ENCODE measurements at places on chromosomes 2 and 18.

- no peak for DNase-seq
Measured at GRCh38 chr2:140604788-140605187, 1526.0 kb downstream of the LRP1B start.

- no peak for DNase-seq
Measured at GRCh38 chr2:176122052-176122682, 352 bp upstream of the HOXD9 start.

GRCh38 chr2:121804997-121805765 is 49.7 kb downstream of the TSN start:
- no peak for DNase-seq

- DNase-seq: no peak
Measured at GRCh38 chr2:195532628-195533271, 124.3 kb upstream of the SLC39A10 start.

GRCh38 chr2:197307236-197307932 is 3.2 kb downstream of the ANKRD44 start:
- no peak for DNase-seq

DNA sequence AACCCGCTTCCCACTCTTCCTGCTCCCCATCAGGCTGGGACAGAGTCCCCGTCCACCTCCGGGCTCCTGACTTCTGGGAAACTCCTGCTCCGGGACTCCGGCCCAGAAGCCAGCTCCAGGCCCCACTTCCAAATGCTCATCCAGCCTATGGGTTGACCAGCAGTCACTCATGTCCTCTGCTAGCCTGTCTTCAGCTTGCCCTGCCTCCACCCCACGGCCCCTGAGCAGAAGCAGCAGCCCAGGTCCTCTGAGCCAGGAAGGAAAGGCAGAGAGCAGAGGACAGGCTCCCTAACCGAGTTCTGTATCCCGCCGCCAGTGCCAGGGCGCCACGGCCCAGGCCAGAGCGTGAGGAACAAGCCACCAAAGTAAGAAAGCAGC is 86.4 kb upstream of the ID2 start:
- no peak for DNase-seq

DNA sequence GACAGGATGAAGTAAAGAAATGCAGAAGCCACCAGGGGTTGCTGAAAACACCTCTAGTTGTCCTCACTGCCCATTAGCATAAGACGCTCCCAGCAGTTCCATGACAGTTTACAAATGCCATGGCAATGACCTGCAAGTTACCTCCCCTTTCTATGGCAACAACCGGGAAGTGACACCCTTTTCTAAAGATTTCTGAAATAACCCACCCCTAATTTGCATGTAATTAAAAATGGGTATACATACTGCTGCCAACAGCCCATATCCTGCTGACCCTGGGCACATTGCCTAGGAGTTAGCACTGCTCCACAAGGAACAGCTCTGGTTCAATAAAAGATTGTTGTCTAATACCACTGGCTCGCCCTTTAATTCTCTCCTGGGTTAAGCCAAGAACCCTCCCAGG is 178.3 kb upstream of the LRATD1 start:
- no peak for DNase-seq

DNA sequence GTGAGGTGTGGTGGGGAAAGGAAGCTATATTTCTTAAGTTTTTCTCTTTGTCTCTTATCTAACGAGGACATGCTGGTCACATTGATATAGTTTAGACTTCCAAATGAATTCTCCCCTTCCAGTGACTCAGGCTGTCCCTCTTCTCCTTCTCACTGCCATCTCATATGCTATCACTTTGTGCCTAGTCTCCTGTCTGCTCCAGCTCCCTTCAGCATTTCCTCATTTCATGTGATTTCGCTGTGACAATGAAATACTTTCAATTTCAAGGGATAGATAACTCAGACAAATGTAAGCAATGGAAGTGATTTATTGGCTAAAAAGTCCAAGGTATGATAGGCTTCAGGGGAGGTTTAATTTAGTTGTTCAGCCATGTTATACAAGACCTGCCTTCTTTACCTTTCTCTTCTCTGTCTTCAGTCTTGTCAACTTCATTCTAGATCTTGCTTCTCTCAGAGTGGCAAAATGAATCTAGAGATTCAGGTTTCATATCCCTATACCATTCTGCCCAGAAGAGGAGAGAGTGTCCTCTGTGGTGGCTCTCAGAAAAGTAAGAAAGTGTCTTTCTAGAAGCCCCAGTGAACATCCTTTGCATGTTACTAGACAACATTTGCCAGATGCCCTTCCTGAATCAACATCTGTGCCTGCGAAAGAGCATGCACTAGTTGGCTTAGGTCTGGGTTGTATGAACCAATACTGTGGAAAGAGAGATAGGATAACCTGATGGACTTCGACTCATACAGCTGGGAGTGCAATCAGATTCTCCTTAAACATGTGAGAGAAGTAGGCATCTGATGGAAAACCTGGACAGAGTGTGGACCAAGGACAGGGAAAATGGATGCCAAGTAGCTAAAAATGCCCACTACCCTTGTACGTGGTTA is 29.9 kb upstream of the GPR155 start:
- DNase-seq: no peak

- peak; percentile 52 for DNase-seq
Measured at GRCh38 chr18:63292831-63293683, 26.5 kb downstream of the BCL2 start.

GRCh38 chr18:75829091-75829490 is 401.6 kb upstream of the SMIM21 start:
- no peak for DNase-seq

DNA sequence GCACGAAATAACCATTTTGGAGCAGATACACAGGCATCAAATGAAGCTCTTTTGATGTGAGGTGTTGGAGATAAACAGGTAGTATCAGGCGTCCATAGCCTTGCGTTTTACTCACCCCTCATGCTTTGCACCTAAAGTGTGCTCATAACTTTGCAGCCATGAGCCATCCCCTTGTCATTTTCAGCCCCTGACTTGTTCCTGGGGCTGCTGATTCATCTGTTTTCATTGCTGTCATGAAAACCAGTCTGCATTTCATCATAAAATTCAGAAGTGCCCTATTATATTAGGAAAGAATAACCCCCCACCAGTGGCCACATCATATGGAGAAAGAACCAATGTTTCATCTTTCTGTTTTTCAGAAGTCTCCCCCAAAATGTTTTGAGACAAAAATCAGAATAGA is 329.7 kb upstream of the NRP2 start:
- DNase-seq: no peak

- DNase-seq: no peak
Measured at GRCh38 chr2:138897274-138897673, 117.1 kb upstream of the NXPH2 start.

DNA sequence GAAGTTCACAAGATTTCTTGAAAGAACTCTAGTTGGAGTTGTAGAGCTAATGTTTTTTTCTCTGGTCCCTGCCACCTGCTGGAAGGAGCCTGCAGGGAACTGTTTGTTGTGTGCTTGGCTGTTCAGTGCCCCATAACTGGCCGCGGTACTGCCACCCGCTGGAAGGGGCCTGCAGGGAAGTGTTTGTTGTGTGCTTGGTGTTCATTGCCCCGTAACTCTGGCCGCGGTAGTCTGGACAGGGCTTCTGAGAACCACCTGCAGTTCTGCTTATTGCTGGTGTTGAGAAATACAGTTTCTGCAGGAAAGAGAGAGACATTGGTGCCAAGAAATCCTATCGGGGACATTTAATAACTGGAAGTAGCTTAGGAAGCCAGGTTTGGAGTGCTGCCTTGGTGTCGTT is 58.1 kb downstream of the AGAP1 start:
- no peak for DNase-seq

DNA sequence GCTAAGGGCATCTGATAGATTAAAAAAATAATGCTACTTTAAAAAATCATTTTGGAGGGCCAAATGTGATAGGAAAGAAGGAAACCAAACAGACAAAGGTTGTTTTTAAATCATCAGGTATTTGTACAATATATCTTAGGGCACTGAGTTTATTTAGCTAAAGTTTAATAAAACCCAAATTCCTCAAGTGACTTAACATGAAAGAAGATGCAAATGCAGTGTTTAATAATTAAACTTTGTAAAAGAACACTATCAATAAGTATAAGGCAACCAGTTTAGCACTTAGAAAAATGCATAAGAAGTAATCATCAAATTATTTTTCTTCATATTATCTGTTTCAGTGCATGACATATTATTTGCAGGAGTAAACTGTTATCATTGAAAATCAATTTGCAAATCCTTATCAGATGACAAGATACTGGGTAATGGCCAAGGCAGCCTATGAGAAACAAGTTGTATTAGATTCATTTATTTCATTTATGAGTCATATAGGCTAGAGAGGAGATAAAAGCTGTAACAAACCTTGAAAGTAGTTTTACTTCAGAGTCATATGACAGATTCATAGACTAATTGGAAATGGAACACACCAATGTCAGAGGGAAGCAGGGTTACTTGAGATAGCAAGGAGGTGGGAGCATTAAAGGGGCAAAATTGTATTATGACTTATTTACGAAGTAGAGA is 165.5 kb downstream of the GCA start:
- no peak for DNase-seq

DNA sequence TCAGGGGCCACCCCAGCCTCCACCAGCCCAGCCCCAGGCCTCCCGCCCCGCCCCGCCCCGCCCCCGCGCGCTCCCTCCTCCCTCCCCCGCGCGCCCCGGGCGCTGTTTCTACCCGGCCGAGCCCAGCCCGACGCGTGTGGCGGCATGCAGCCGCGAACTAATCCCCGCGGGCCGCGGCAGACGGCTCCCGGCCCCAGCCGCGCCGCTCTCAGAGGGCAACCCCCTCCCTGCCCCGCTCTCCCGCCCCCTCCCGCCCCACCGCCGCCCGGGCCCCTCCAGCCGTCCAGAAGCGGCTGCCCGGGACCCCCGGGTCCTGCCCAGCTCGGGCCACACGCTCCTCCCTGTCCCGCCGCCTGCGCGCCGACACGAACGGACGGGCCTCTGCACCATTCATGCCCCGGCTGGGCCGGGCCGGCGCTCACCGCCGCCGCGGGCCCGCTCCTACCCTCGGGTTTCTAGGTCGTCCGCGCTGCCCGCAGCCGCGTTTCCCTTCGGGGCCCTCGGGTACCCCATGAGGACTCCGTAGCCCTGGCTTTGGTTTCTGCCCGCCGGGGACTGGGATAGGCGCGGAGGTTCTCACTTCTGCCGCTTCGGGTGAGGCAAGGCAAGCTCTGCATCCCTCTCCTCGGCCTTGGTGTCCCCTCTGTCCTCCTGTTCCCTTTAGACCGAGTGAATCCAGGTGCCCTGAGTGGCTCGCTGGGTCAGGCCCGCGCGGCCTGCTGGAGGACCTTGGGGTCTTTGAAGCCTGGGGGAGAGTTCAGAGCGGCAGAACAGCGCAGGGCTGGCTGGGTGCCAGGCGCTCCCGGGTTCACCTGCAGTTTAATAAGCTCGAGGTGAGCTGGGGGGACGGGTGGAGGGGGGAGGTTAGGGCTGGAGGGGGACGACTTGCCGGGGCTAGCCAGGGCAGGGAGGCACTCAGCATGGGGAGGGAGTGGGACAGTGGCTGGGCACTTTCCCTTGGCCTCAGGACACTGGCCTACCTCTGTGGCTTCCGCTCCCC is 3.1 kb downstream of the WNT10A start:
- DNase-seq: no peak

- DNase-seq: no peak
Measured at GRCh38 chr18:30544141-30544540, 498.4 kb downstream of the DSC3 start.

DNA sequence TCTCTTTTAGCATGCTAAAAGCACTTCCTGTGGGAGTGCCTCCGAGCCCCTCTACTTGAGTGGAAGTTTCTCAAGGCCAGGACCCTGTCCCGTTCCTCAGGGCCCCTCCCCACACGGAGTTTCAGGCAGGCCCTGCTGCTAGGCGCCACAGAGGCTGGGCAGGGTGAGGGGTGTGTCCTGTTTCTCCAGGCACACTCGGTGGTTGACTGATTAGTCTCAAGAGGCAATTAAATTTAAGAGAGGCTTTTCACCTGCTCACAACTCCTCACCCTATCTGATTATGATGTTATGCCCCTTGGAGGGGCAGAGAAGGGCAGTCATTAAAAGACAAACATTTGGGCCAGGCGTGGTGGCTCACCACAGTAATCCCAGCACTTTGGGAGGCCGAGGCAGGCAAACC is 160.8 kb upstream of the HAAO start:
- DNase-seq: no peak

DNA sequence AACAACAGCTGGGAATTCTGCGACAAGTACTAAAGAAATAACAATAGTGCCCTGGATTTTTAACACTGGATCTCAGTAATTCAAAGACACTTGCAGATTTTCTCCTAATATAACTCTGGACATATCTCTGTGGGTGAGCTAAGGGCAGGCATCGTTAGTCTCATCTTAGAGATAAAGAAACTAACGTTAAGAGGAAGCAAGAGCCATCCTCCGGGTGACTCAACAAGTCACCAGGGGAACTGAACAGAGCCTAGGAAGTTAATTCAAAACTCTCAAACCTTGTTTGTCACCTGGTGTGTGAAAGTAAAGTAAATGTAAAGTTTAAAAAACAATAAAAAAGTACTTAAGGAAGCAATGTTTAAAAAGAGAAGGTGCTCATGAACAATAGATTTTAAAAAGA is 41.6 kb upstream of the NRP2 start:
- no peak for DNase-seq

DNA sequence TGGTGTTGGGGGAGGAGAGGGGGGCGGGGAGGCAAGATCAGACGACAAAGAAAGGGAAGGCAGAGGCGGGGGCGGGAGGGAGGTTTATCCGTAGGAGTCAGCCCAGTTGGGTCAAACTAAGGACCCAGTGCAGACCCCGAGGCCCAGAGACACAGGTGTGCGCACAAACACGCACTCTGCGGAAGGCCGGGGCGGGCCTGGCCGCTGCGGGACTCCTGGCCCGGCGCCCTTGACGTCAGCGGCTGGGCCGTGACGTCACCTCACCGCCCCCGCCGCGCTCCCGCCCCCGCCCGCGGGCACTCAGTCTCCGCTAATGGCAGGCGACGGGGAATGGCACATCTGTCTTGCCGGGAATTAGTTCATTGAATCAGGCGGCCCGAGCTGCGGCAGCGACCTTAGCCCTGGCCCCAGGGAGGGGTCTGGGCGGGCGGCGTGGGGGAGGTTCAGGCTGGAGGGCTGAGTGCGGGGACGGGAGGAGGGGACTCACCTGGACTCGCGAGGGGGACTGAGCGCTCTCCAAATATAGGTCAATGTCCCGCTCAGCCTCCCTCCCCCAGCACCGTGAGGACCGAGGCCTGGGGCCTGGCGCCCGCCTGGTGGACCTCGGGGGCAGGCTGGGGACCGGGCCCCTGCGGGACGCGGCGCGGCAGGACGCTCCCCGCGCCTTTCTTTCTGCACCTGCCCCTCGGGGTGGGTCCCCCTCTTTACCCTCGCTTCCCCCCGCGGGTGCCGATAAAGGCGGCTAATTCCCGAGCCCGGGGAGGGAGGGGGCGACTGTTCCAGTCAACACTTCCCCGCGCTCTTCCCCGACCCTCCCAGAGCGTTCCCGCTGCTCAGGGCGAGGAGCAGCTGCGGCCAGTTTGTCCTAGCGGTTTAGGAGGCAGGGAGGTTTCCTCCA is 15.5 kb upstream of the ECEL1 start:
- DNase-seq: peak; percentile 56

Data from stimulated activated naive CD8-positive, alpha-beta T cell treated with anti-CD3 and anti-CD28 coated beads, Interleukin-15, amount 100 ng/mL, for 72 hours (primary cell).